Right forelimb (tissue), 1 donor: ENCODE measurements at places on chromosomes 4 and X.

GRCh38 chrX:22585831-22586230, 313.1 kb downstream of the CBLL2 start:
- no peak for DNase-seq

GRCh38 chr4:48804584-48805301, 24.7 kb upstream of the FRYL start:
- no peak for DNase-seq

GRCh38 chrX:133913658-133914388, 71.6 kb downstream of the GPC3 start:
- DNase-seq: no peak

- DNase-seq: no peak
Measured at GRCh38 chr4:102299354-102300107, 45.8 kb downstream of the SLC39A8 start.
